Spinal cord (tissue), 10 donors: ENCODE measurements at places on chromosomes 5 and 9.
A peak's percentile ranks its signal among the peaks of the same experiment; 100 is the strongest.

DNA sequence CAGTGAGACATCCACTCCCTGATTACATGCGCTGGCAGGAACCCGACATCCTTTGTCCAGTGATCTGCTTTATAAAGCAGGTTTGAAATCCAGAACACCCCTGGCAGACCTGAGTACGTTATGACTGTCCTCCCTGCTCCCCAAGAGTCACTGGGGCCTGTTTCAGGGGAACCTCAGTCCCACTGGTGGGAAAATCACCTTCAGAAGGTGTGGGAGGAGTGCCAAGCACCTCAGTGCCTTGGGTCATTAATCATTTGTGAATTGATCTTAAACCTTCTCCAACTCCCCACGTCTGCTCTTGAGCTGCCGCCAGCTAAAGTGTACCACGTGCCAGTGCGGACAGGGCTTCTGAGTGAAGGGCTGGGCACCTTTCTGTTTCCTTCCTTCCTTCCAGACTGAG, 16.2 kb downstream of the SLC6A3 start:
- DNase-seq: no peak

- no peak for DNase-seq
Measured at GRCh38 chr9:116269250-116269649, 115.7 kb downstream of the PAPPA start.

DNA sequence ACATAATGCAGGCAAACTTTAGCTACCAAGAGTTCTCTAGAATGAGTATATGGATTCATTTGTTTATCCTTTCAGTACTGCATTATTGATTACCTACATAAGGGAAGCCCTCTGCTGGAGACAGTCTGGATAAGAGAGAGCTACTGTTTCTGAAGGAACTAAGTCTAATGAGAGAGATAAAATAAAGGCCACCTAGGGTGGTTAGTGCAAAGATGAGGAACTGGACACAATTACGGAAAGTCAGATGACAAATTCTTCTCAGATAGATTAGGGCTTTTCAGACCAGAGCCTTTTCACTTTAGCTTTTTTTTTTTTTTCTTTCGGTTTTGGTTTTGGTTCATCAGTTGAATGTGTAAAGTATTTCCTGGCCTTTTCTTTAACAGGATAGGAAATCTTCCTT, 31.3 kb downstream of the ISOC1 start:
- no peak for DNase-seq

GRCh38 chr9:8754751-8755150, 955.2 kb upstream of the DMAC1 start:
- DNase-seq: no peak

DNA sequence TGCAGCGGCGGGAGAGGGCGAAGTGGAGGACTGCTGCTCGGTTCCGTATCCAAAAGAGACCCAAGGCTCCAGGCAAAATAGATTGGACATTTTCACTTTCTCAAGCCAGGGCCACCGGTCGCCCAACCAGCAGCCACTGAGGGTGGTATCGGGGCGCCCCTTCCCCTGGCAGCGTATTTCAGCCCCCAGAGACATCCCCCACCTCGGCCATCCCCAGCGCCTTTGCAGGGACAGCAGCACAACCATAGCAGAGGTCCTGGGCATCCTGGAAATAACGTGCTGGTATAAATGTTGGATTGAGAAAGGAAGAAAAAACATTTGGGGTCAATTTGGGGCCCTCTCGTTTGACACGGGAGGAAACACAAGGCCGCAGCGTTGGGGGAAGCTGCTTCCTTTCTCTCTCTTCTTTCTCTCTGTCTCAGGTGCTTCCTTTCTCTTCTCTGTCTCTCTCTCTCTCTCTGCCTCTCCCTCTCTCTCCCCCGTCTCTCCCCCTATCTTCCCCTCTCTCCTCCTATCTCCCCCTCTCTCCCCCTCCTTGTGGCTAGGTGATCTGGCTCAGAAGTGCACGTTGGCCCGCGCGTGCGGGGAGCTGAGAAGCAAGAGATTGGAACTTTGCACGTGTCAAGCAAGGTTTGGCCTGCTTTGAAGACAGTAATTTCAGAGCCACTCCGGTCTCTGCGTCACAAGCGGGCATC, 624 bp upstream of the RETREG1 start:
- DNase-seq: peak; percentile 34

GRCh38 chr9:8736805-8737204, 937.2 kb upstream of the DMAC1 start:
- DNase-seq: no peak

DNA sequence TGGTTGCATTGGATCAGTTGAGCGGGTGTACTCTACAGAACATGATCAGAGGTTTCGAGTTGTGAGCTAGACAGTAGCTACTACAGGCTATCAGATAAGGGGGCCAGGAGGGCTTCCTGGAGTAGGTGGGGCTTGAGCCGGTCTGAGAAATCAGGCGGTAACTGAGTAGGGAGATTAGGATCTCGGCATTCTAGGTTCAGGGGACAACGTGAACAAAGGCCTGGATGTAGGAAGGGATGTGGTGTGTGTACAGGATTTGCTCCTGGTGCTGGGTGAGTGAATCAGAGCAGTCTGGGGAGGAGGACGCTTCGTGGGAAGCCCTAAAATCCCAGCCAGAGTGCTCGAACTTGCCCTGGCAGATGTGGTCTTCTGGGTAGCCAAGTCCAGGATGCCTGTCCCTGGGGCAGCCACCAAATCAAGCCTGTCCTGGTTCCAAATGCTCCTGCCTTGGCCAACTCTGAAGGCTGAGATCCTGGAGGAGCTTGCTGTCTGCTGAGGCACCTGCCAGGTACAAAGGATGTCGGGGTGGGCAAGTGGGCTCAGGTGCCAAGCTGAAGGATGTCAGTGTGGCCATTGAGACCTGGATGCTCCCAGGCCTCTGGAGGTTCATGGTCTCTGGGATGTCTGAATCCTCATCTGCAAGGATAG, 33.4 kb downstream of the STC2 start:
- DNase-seq: no peak

GRCh38 chr9:127185931-127186781, 63.7 kb upstream of the ANGPTL2 start:
- DNase-seq: peak; percentile 32

DNA sequence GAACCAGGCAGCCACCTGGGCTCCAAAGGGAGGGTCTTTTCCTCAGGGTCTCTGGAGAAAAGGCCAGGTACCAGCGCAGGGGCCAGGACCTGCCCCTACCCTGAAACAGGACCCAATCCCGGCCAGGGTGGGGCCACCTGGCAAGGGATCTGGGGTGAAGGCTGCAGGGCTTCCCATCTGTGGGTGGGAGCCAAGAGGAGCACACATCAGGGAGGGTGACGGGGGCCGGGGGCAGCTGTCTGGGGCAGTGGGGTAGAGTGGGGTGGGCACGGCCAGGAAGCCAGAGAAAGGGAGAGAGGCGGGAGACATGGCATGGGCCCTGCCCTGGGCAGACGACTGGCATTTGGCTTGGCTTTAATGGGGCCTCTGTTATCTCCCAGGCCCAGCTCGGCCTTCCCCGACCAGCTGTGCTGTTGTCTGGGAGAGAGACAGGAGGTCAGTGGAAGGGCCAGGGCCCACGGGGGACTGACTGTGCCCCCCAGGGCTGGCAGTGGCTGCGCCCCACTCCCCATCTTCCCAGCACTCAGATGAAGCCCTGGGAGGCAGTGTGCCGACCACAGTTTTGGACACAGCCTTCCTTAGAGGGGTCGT, 57.2 kb upstream of the RNF130 start:
- DNase-seq: no peak

DNA sequence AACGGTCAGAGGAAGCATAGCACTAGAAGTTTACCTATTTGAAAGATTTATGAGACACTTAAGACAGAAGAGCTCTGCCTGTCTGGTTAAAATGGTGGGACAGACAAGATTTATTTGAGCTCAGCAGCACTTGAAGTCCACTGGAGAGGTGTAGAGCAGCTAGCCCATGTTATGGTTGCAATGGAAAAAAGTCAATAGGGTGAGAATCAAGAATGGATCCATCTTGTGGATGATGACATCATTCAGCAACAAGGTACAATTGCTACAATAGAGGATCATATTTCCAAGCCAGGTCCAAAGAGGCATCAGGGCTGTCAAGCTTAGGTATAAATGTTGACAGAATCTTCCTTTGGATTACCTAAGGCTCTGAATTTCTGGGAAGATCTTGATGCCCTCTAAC, 21.1 kb upstream of the ZNF131 start:
- no peak for DNase-seq

- no peak for DNase-seq
Measured at GRCh38 chr9:86731511-86732063, 215.7 kb downstream of the GAS1 start.

GRCh38 chr9:78213712-78214111, 22.2 kb upstream of the CEP78 start:
- DNase-seq: no peak
